ENCODE measurements at places on chromosomes 3 and 15.

- DNase-seq, result no peak
These were observed 16.4 kb downstream of the PRR23E start for GRCh38 chr3:127209155-127209839.

DNA sequence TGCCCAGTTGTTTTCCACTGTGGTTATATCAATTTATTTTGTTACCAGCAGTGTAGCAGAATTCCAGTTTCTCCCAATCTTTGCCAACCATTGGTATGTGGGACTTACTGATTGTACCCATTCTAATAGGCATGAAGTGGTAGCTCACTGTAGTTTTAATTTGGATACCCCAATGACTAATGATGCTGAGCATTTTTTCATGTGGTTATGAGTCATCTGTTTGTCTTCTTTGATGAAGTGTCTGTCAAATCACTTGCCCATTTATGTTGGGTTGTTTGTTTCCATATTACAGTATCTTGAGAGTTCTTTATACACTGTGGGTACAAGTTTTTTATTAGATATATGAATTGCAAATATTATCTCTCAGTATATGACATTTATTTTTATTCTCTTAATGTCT lies 644.3 kb downstream of the NR2F2 start:
- DNase-seq, result no peak

- DNase-seq, result no peak
These were observed 2.1 kb downstream of the SEMA7A start for GRCh38 chr15:74431645-74432044.

- peak; percentile 88 for DNase-seq
These were observed 28.4 kb upstream of the PIK3CB start for GRCh38 chr3:138862924-138863775.

DNA sequence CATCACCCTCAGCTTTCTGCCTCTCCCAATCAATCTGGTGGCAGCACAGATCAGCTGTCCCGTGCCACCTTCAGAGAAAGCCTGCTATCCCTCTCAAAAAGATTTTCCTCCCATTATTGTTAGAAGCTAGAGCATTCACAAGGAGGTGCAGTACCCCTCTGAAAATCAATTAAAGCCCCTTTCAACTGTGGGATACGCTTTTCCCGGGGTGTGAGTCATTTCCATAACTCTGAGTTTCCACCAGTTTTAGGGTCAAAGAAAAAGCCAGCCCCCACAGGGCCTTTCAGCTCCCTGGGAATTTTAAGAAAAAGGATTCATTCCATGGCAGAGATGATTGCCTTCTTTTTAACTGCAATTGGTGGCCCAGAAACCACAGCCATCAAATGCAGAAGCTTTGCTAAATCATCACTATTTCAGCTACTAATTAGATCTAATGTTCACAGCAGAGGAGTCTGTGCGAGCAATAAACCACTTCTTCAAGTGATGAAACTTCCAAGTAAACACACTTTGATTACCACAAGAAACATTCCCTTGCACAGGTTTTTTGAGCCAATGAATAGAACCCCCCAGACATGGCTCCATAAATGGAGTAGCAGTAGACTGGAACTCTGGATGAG lies 270.0 kb upstream of the TPRG1 start:
- DNase-seq, result no peak

DNA sequence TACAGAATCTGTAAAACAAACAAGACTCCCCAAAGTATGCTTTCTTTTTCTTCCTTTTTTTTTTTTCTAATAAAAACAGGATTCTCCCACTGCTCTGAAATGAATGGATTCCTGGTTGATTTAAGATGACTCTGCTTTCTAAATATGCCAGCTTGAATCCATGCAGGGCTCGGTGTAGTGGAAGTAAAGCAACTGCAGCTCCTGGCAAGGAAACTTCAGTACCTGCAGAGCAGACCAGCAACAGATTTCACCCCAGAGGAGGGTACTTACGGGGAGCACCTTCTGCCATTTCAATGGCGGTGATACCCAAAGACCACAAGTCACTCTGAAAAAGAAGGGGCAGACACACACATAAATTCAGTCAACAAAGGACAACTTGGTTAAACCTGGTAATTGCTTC lies 150.5 kb upstream of the SLC2A2 start:
- no peak for DNase-seq

- DNase-seq, result no peak
These were observed 82.7 kb upstream of the CHD2 start for GRCh38 chr15:92817339-92817886.

DNA sequence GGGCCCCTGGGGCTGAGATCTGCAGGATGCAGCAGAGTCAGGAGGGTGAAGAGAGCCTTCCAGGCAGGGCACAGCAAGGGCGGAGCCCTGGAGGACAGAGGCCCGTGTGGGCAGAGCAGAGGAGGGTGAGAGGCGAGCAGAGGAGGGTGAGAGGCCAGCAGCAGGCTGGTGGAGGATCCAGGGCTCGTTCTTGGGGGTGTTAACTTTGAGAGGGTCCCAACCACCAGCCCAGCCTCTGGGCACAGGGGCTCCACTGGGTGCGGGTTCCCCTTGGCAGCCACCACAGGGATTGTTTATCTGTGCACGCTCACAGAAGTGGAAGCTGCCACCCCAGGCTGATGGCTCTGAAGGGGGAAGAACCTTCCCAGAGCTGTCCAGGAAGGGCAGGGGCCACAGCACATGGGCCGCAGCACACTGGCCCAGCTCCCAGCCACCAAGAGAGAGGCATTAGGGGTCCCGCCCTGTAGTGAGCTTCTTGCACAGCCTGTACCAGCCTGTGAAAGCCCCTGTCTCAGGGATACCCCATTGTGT lies 9.3 kb upstream of the PLXND1 start:
- no peak for DNase-seq

DNA sequence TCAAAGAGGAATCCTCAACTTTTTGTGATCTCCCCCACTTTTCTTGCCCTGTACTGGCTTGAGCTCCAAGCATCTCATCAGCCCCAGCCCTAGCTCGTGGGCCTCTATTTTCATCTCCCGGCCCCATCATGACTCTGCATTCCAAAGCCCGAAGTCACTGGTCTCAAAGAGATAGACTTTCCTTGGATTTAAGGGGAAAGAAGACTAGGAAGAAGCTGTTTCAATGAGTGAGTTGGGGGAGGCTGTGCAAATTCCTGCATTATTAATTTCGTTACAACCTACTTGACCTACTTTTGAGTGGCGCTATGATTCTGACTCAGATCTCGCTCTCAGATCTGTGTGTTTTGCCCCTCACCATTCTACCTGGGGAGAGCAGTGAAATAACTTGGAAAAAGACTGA lies 266.6 kb upstream of the TBL1XR1 start:
- DNase-seq, result no peak

- no peak for DNase-seq
These were observed 2.3 kb downstream of the PEAK1 start for GRCh38 chr15:77417602-77418001.

DNA sequence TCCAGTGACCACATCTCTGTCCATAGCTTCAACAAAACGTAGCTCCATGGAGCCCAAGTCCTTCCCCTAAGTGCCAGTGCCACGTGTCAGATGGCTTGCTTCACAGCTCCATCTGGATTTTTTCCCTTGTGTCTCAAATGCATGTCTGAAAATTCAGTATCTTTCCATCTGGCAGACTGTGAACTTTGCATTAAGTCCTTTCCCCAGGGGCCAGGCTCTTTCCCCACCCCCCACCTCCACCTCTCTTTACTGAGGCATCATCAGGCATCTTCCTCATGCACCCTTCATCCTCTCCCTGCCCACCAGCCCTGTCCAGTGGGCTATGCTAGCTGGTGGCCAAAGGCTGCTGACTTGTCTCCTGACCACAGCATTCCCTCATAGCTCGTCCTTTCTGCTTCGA lies 53.7 kb downstream of the PDIA5 start:
- DNase-seq, result no peak

GRCh38 chr3:52570076-52570475 lies 33.7 kb downstream of the UQCC5 start:
- no peak for DNase-seq

GRCh38 chr3:11195721-11196332 lies 41.5 kb downstream of the HRH1 start:
- no peak for DNase-seq
